HTR-8/SVneo (cell line): ENCODE measurements at places on chromosomes 3 and 15.
A peak's percentile ranks its signal among the peaks of the same experiment; 100 is the strongest.

GRCh38 chr3:141323936-141324704 lies 44.2 kb upstream of the ZBTB38 start:
- no peak for DNase-seq

DNA sequence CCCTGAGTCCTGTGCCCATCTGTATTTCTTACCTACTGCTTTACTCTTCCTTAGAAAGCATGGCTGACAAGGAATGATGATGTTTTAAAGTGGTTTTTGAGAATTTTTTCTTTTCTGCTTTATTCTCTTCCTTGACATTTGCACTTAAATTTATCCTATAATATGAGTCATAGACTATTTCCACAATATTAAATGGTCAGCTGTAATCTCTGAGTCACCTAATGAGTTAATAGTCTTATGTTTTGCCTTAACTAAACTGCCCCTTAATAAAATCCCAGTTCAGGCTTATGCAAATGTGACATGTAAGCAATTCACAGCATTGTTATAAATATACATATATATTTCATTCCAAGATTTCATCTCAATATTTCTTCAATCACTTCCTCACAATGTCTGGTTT lies 23.8 kb downstream of the MEIS2 start:
- DNase-seq, result no peak

GRCh38 chr3:156455839-156456238 lies 99.1 kb downstream of the SSR3 start:
- DNase-seq, result no peak

DNA sequence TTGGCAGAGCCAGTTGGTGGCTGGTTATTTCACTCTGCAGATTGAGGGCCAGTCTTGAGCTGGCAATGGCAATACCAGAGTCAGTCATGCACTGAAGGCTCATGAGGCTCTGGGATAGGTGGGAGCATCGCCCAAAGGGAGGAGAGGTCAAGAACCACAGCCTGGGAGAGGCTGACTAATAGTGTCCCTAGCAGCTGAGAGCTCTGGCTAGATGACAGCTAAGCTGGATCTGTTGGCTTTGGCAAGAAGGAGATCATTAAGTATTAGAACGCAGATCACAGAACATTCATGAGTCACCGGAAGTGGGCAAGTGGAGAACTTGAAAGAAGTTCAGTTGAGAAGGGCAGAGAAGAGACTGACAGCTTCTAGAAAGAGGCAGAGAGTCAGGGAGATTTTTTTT lies 521.1 kb downstream of the NR2F2 start:
- peak; percentile 9 for DNase-seq

DNA sequence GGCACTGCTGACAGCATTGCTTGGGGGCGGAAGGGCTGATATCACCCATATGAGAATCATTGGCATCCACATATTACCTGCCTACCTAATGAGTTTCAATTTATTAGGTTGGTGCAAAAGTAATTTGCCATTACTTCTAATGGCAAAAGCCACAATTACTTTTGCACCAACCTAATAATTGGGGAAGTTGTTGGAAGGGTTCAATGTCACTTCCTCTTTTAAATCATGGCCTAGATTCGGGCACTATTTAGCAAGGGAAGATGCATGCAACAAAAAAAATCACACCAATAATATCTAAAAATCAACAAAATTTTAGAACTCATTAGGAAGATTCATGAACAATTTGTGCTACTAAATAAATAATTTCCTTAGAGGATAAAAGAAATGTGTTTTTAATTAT lies 56.0 kb upstream of the AGTR1 start:
- no peak for DNase-seq

DNA sequence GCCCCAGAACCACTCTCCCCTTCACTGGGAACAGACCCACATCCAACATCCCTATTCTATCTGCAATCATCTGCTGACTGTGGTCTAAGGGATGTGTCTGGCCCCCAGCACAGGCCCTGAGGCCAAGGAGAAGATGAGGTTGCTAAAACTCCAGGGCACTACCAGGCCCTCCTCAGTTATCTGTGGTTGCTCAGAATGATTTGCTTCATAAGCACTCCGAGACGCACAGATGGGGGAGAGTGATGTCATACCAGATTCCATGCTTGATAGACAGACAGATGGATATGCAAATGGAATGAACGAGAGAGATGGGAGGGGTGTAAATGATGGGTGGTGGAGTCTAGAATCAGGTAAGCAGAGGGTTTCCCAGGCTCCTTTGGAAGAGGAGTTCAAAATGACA lies 57.8 kb downstream of the CEMIP start:
- no peak for DNase-seq
